ENCODE measurements at places on chromosomes 1 and 21.

- DNase-seq: no peak
Measured at GRCh38 chr1:24599265-24599664, 43.4 kb downstream of the NCMAP start.

DNA sequence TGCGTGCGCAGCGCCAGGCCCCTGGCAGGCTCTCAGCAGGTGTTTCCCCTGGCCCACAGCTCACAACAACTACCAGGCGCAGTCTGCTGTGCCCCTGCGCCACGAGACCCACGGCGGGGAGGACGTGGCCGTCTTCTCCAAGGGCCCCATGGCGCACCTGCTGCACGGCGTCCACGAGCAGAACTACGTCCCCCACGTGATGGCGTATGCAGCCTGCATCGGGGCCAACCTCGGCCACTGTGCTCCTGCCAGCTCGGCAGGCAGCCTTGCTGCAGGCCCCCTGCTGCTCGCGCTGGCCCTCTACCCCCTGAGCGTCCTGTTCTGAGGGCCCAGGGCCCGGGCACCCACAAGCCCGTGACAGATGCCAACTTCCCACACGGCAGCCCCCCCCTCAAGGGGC lies 68.1 kb downstream of the ALPL start:
- no peak for DNase-seq

DNA sequence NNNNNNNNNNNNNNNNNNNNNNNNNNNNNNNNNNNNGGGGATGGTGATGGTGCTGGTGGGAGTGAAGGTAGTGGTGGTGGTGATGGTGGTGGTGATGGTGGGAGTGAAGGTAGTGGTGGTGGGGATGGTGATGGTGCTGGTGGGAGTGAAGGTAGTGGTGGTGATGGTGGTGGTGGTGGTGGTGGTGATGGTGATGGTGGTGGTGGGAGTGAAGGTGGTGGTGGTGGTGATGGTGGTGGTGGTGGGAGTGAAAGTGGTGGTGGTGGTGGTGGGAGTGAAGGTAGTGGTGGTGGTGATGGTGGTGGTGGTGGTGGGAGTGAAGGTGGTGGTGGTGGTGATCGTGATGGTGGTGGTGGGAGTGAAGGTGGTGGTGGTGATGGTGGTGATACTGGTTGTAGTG lies 93.6 kb downstream of the CRYAA start:
- DNase-seq: no peak

GRCh38 chr1:84245563-84245962 lies 55.9 kb upstream of the SAMD13 start:
- no peak for DNase-seq

GRCh38 chr1:248788327-248788726 lies 32.8 kb upstream of the LYPD8 start:
- DNase-seq: no peak

GRCh38 chr1:19035377-19036040 lies 79.0 kb upstream of the IFFO2 start:
- no peak for DNase-seq

All from caudate nucleus (tissue), 63 donors.